ENCODE measurements at places on chromosomes 6 and 20. TPM values are rescaled to one million over a fixed set of nuclear protein-coding genes. Genes with fewer than 3 reads are reported as not detected.

TSBP1 gene
- total RNA-seq, result not detected

GPR6 gene
- not detected for total RNA-seq

ADGRB3 gene
- total RNA-seq, result not detected

OR2B6 gene
- not detected for total RNA-seq

DHX35 gene
- total RNA-seq, result 20.5 TPM

BAG2 gene
- 10.4 TPM for total RNA-seq

VSX1 gene
- total RNA-seq, result not detected

Measured in CD8-positive, alpha-beta memory T cell (primary cell).